ENCODE measurements at places on chromosomes 2 and 18. TPM values are rescaled to one million over a fixed set of nuclear protein-coding genes. Genes with fewer than 3 reads are reported as not detected.
A peak's percentile ranks its signal among the peaks of the same experiment; 100 is the strongest.

GRCh38 chr18:10789180-10789579 is 263.4 kb downstream of the NAPG start:
- no peak overlapping the region for H3K4me3 ChIP-seq
- DNase-seq, result no peak
- H3K36me3 ChIP-seq, result peaks cover 4% of the 10 kb centered on the region
- H3K27me3 ChIP-seq, result no peaks in the 10 kb centered on the region
- peaks cover 5% of the 10 kb centered on the region for H3K4me1 ChIP-seq

- H3K4me1 ChIP-seq, result no peaks in the 10 kb centered on the region
- peak; percentile 78 for DNase-seq
- H3K4me3 ChIP-seq, result no peak overlapping the region
- no peaks in the 10 kb centered on the region for H3K27me3 ChIP-seq
Observed at GRCh38 chr2:18209934-18210639, 331.6 kb downstream of the KCNS3 start.

Gene TMEM247
- total RNA-seq, result not detected

Gene ZNF385B
- not detected for total RNA-seq

Gene GAL3ST2
- total RNA-seq, result not detected

Gene VAPA
- 273 TPM for total RNA-seq
